ENCODE measurements at places on chromosomes 4 and X. TPM values are rescaled to one million over a fixed set of nuclear protein-coding genes. Genes with fewer than 3 reads are reported as not detected.

The HMX1 gene
- not detected for total RNA-seq

The GUCY1B1 gene
- total RNA-seq = 6.9 TPM

The CABS1 gene
- not detected for total RNA-seq

The ODAPH gene
- total RNA-seq = not detected

The PRR27 gene
- not detected for total RNA-seq

The DUX4 gene
- not detected for total RNA-seq

The PRDM8 gene
- not detected for total RNA-seq

The ADGRG4 gene
- total RNA-seq = under 0.01 TPM

The PABPC1L2A gene
- not detected for total RNA-seq

The KCND1 gene
- total RNA-seq = 0.32 TPM

The CFI gene
- 66.7 TPM for total RNA-seq

The GEMIN8 gene
- total RNA-seq = 16.0 TPM

The UCP1 gene
- not detected for total RNA-seq

The PCDH18 gene
- total RNA-seq = 1.6 TPM

The TMEM154 gene
- 2.9 TPM for total RNA-seq

The CXCL1 gene
- total RNA-seq = 4.5 TPM

The SSX2B gene
- total RNA-seq = not detected

The SH3RF1 gene
- 11.1 TPM for total RNA-seq

The TBC1D8B gene
- total RNA-seq = 2.4 TPM

The TAPT1 gene
- total RNA-seq = 6.8 TPM

Measured in bladder microvascular endothelial cell (primary cell).